Activated CD4-positive, alpha-beta T cell treated with anti-CD3 and anti-CD28 coated beads, Interleukin-2, Interleukin-6, amounts not matched to agents 100 ng/mL and 50 ng/mL, durations not matched to agents 16 hours and 8 hours (primary cell): ENCODE measurements at places on chromosomes 7 and 10.

DNA sequence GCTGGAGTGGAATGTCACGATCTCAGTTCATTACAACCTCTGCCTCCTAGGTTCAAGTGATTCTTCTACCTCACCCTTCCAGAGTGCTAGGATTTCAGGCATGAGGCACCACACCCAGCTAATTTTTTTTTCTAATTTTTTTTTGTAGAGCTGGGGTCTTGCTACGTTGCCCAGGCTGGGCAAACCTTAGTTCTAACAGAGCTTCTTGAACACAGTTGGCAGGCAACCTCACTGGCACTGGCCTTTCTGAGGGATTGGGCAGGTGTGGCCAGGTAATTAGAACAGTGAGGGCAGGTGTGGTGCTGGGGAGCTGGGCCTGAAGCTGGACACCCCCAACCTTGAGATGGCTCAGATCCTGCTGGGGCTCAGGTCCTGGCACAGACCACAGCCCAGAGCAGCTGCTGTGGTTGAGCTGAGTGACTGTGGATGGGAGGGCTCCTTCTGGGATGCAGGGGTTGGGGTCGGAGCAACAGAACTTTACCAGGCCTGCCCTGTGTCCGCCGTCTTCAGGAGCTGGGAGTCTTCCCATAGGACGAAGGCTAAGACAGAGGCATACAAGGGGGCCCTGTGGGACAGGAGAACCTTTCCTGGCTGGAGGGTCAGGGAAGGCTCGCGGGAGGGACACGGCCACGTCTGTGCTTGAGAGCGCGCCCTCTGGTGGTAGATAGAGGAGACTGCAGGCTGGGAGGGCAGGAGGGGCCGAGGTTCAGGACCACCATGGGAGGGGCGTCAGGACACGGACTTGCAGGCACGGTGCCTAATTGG is 48.2 kb downstream of the COL26A1 start:
- DNase-seq = peak; percentile 50

DNA sequence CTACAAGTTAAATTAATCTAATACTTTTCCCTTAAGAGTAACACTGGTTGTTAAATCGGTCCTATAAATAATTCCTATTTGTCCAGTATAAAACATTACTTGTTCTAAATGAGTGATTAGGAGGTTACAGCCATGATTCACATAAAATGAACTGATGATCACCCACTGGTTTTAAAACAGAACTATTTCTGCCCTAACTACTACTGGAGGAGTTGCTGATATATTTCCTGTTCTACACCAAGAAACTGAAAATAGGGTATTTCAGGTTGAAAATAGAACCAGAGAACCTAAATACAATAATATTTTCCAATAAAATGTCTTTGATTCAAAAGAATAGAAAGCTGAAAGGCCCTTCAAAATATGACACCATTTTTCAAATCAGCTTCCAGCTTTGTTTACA is 30.9 kb downstream of the DNAJC1 start:
- DNase-seq = no peak

- no peak for DNase-seq
Observed at GRCh38 chr7:37728747-37729146, 45.2 kb downstream of the GPR141 start.

DNA sequence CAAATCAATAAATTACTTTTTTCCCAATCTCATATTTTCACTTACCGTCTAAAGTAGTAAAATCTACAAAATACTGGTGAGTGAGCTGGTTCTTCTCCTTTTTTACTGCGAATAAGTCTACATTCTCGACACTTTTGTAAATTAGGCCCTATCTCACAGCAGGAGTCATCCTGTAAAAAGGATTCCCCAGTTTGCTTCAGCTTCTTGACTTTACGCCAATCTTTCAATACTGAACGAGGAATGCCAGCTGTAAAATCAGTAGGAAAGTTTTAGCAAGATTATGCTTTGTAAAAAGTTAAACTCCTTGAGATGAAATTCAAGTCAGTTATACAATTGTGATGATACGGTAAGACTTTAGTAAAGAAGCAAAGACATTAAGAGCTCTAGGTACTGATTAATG is 67.3 kb downstream of the NRBF2 start:
- no peak for DNase-seq
